Naive B cell (primary cell): ENCODE measurements at places on chromosomes 5 and 9. TPM values are rescaled to one million over a fixed set of nuclear protein-coding genes. Genes with fewer than 3 reads are reported as not detected.

MRPL50 gene
- polyA plus RNA-seq = 9.2 TPM

DNA sequence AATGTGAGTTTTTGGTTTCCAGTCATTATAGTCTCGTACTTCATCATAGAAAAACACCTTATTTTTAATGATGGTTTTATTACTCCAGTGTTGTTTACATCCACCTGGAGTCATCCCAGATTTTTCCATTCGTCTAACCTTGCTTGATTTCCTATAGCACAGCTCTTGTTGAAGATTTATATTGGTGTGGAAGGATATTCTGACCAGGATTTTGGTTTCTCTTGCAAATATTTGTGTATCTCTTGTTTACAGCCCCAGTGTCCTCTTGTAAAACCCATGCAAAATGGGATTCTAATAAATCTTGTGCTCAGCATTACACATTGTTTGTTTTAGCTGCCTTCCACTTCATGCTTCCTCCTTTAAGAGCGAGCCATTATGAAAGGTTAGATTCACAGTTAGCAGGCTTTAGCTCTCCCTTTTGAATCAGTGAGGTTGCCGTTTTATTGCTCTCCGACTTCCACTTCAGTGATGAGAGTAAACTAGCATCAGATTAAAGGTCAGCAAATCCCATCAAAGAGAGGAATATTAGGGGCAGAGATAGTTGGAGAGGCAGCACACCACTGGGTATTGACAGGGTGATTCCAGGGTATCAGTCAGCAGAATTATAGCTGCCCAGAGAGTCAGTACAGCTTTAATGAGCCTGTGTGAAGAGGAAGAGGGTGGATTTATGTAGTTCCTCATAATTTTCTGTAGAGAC lies 157.1 kb downstream of the PBX3 start:
- H3K27ac ChIP-seq = peak overlapping the region; percentile 22
- H3K4me1 ChIP-seq = peaks cover 19% of the 10 kb centered on the region
- no peaks in the 10 kb centered on the region for H3K27me3 ChIP-seq
- H3K36me3 ChIP-seq = no peaks in the 10 kb centered on the region

DNA sequence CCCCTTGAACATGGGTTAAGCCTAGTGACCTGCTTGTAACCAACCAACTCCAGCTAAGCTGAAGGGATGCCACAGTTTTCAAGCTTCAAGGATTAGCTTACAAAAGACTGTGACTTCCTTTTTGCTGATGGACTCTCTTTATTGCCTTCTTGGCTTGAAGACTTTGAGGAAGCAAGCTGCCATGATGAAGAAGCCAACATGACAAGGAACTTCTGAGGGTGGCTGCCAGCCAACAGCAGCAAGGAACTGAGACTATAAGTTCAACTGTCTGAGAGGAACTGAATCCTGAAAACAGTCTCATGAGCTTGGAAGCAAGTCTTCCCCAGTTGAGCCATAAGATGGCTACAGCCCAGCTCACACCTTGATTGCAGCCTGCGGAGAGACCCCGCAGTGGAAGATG lies 116.1 kb upstream of the TAF11L2 start:
- no peak for DNase-seq
- H3K27ac ChIP-seq = no peak overlapping the region
- no peaks in the 10 kb centered on the region for H3K36me3 ChIP-seq
- peaks cover 6% of the 10 kb centered on the region for H3K4me1 ChIP-seq
- H3K4me3 ChIP-seq = no peak overlapping the region

TXNDC8 gene
- polyA plus RNA-seq = not detected

GRCh38 chr9:127341152-127341551 lies 55.8 kb upstream of the SLC2A8 start:
- no peak for DNase-seq
- H3K27ac ChIP-seq = no peak overlapping the region
- H3K4me3 ChIP-seq = no peak overlapping the region
- peaks cover 8% of the 10 kb centered on the region for H3K27me3 ChIP-seq

GRCh38 chr9:129032541-129033159 lies 3.8 kb upstream of the MIGA2 start:
- H3K36me3 ChIP-seq = no peaks in the 10 kb centered on the region
- no peak overlapping the region for H3K4me3 ChIP-seq
- peaks cover 24% of the 10 kb centered on the region for H3K4me1 ChIP-seq
- no peak for DNase-seq
- H3K27me3 ChIP-seq = no peaks in the 10 kb centered on the region
- no peak overlapping the region for H3K27ac ChIP-seq

GRCh38 chr9:116717150-116717549 lies 30.0 kb downstream of the TRIM32 start:
- H3K27ac ChIP-seq = no peak overlapping the region
- H3K36me3 ChIP-seq = no peaks in the 10 kb centered on the region
- DNase-seq = no peak
- H3K4me1 ChIP-seq = no peaks in the 10 kb centered on the region
- no peak overlapping the region for H3K4me3 ChIP-seq

DNA sequence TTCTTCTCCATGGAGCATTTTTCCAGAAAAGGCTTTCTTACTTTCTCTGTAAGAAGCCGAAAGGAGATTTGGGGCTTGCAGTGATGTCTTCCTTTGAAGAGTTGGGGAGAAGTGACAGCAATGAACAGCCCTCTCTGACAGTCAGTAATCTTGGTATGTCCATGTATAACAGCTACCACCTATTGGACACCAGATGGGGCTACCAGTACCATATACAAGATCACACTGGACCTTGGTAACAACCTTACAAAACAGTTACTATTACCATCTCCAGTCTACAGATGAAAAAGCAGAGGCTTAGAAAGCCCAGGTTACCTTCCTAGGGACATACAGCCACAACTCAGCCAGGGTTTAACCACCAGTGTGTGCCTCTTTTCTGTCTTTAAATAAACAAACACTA lies 272.7 kb upstream of the TRPC7 start:
- H3K4me3 ChIP-seq = no peak overlapping the region
- no peaks in the 10 kb centered on the region for H3K36me3 ChIP-seq
- no peaks in the 10 kb centered on the region for H3K27me3 ChIP-seq
- H3K27ac ChIP-seq = no peak overlapping the region
- no peak for DNase-seq

PCSK5 gene
- not detected for polyA plus RNA-seq

RNF208 gene
- not detected for polyA plus RNA-seq

- H3K4me1 ChIP-seq = no peaks in the 10 kb centered on the region
- no peak for DNase-seq
- H3K4me3 ChIP-seq = no peak overlapping the region
- H3K27me3 ChIP-seq = no peaks in the 10 kb centered on the region
- no peak overlapping the region for H3K27ac ChIP-seq
- H3K36me3 ChIP-seq = no peaks in the 10 kb centered on the region
Observed at GRCh38 chr5:116732591-116732990, 158.0 kb upstream of the SEMA6A start.

GRCh38 chr9:22119522-22120158 lies 110.5 kb upstream of the CDKN2B start:
- no peak overlapping the region for H3K27ac ChIP-seq
- no peak overlapping the region for H3K4me3 ChIP-seq
- DNase-seq = no peak
- H3K27me3 ChIP-seq = peaks cover 8% of the 10 kb centered on the region
- peaks cover 12% of the 10 kb centered on the region for H3K4me1 ChIP-seq

GRCh38 chr9:124242331-124243194 lies 15.2 kb upstream of the NEK6 start:
- H3K27ac ChIP-seq = no peak overlapping the region
- peaks cover 44% of the 10 kb centered on the region for H3K4me1 ChIP-seq
- no peaks in the 10 kb centered on the region for H3K36me3 ChIP-seq
- no peaks in the 10 kb centered on the region for H3K27me3 ChIP-seq
- DNase-seq = no peak
- H3K4me3 ChIP-seq = peak overlapping the region; percentile 51

DNA sequence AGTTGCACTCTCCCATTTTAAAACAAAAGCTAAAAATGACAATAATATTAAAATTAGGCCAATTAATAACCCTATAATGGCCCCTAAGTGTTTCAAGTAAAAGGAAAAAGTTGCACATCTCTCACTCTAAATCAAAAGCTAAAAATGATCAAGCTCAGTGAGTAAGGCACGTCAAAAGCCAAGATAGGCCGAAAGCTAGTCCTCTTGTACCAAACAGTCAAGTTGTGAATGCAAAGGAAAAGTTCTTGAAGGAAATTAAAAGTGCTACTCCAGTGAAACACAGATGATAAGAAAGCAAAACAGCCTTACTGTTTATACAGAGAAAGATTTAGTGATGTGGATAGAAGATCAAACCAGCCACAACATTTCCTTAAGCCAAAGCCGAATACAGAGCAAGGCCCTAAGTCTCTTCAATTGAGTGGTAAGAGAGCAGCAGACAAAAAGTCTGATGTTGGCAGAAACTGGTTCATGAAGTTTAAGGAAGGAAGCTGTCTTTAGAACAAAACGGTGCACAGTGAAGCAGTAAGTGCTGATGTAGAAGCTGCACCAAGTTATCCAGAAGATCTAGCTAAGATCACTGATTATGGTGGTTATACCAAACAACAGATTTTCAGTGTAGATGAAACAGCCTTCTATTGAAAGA lies 144.1 kb upstream of the ACOT12 start:
- H3K4me3 ChIP-seq = peak overlapping the region; percentile 20
- DNase-seq = no peak
- peaks cover 34% of the 10 kb centered on the region for H3K36me3 ChIP-seq
- peak overlapping the region; percentile 62 for H3K27ac ChIP-seq
- H3K27me3 ChIP-seq = no peaks in the 10 kb centered on the region
- peaks cover 31% of the 10 kb centered on the region for H3K4me1 ChIP-seq

DNA sequence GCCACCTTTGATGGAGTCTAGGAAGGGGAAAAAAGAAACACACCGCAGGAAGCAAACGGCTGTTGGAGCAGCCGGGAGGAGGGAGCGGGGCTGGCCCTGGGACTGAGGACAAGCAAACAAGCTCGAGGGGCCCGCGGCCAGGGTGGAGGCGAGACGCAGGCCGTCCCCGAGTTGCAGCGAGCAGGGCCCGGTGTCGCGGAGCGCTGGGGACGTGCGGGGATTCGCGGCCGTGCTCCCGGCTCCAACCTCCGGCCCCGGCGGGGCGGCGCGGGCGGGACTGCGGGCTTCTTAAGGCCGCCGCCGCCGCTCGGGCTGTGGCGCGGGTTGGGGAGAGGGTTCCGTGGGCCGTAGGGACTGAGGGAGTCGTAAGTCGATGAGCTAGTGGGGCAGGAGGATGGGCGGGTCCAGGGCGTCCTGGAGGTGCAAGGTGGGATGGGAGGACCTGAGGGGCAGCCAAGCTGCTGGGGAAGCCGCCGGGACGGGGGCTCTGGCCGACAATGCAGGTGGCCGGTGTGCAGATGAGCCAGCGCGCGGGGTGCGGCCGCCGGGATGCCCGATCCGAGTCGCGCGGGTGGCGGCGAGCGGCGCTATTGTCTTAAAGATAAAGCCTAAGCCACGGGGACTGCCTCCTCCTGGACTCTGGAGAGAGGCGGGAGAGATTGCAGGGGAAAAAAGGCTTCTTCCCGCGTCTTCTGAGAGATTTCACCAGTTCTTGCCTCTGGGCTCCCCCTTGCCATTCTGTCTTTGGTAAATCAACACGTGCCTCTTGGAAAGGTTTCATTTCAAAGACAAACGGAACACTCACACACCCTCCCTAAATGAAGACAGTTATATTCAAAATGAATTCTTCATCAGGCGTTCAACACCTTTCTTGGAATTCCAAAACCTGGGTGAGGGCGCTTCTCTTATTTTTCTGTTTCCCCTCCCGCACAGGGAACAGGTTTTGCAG lies 1.6 kb upstream of the HAPLN1 start:
- no peak for DNase-seq
- no peaks in the 10 kb centered on the region for H3K36me3 ChIP-seq
- H3K4me1 ChIP-seq = peaks cover 20% of the 10 kb centered on the region
- no peak overlapping the region for H3K4me3 ChIP-seq

SMIM33 gene
- not detected for polyA plus RNA-seq

DNA sequence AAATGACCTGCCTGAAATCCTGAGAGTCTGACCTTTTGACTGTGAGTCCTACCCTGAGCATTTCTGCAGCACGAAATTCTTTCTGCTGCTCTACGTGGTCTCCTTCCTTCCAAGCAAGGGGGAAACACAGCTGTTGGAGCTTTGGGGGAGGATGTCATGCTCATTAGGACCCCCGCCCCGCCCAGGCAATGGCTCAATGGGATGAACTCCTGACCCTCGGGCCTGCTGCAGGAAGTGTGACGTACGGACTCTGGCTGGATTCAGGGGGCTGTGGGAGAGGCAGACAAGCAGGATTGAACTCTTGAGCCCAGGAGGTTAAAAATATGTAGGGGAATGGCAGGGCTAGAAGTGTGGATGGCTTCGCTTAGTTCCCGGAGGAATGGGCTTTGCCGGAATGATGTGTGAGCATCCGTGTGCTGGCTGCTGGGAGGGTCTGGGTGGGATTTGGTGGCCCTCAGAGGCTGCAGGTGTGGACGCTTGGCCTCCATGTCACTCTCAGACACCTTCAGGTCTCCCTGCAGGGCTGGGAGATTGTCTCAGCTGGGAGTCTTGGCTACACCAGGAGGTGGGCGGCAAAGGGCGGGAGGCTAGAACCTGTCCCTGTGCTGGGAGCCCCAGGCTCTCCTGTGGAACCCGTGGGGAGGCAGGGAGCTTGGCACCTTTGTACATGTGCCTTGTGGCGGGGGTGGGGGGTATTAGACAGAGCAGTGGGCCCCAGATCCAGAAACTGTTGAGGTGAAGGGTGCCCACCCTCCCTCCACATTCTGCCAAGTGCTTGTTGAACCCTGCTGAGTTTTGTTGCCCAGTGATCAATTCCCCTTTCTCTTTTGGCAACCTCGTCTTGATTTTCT lies 26.3 kb downstream of the STC2 start:
- peaks cover 25% of the 10 kb centered on the region for H3K27me3 ChIP-seq
- H3K4me3 ChIP-seq = no peak overlapping the region
- no peaks in the 10 kb centered on the region for H3K36me3 ChIP-seq
- no peak overlapping the region for H3K27ac ChIP-seq
- no peak for DNase-seq

- DNase-seq = no peak
- H3K4me3 ChIP-seq = no peak overlapping the region
- no peaks in the 10 kb centered on the region for H3K4me1 ChIP-seq
- H3K27ac ChIP-seq = no peak overlapping the region
- H3K27me3 ChIP-seq = no peaks in the 10 kb centered on the region
Observed at GRCh38 chr5:38121420-38121819, 136.9 kb upstream of the EGFLAM start.

GRCh38 chr5:68544648-68545552 lies 329.3 kb downstream of the PIK3R1 start:
- peaks cover 20% of the 10 kb centered on the region for H3K4me1 ChIP-seq
- H3K4me3 ChIP-seq = no peak overlapping the region
- DNase-seq = no peak

TDRD7 gene
- 9.5 TPM for polyA plus RNA-seq
